NCI-H187 (cell line): ENCODE measurements at places on chromosomes 13 and 19.

GRCh38 chr19:46913852-46914430 is 53.1 kb downstream of the ARHGAP35 start:
- DNase-seq: no peak

DNA sequence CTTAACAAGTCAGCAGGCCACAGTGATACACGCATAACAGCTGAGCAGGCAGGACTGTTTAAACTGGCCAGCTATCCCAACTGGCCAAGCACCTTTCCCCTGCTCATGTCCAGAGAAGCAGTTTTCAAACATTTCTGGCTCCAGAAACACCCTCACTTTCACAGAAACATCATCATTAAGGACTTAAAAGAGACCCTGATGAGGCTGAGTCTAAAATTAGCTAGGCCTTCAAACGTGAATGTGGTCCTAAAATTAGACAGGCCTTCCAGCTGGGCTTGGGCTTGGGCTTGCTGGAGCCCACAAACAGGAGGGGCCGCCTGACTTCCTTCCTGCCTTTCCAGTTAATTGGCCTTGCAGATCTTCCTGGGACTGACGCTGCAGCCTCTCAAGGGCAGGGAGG is 334.2 kb downstream of the DNAJC15 start:
- DNase-seq: no peak

GRCh38 chr13:100478107-100478809 is 110.3 kb downstream of the GGACT start:
- DNase-seq: no peak

DNA sequence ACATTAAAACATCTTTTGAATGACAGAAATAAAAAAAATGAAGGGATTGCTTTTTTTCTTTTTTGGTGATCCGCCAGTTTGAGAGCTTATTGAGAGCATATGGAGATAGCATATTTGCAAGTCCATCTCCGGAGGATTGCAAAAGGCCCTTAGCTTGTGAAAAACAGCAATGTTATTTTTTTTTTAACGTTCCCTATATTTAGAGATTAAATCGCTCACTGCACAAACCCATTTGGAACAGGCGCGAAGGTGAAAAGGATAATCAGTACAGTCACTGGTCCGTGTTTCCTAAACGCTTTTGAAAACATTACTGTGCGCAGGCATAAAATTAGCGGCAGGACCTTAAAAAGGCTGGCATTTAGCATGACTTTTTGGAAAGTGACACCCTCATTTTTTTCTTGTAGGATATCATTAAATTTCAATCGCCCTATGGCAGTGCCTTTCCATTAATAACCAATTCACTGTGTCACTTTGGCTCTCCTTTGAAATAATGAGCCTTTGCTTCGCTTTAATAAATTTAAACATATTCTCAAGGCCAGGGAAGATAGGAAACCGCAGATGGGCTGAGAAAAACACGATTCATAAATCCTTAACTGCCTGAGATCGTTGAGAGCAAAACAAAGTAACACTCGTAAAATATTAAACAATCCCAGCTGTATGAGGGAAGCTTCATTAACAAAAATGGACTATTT is 342.2 kb downstream of the DACH1 start:
- no peak for DNase-seq

GRCh38 chr13:49435992-49436391 is 7.9 kb downstream of the CAB39L start:
- no peak for DNase-seq

GRCh38 chr19:12796146-12797071 is 5.1 kb downstream of the JUNB start:
- peak; percentile 42 for DNase-seq

DNA sequence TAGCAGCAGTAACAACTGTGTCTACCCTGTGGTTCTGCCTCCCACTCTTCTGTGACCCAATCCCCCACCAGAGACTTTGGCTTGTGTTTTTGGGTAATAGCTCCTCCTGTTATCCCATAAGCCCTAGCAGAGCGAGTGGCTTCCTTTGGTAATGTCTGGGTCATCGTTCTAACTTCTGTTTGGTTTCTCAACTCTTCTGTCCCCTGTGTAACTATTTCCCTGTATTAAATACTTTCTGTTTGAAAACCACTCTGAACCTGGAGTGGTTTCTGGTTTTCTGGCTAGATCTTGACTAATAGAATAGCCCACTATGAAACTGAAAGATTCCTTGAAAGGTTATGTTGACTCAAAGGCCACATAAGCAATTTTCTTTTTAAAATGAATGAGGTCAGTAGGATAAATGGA is 350.0 kb downstream of the DCT start:
- no peak for DNase-seq

GRCh38 chr19:20513189-20513904 is 52.2 kb downstream of the ZNF737 start:
- DNase-seq: no peak
